Ovary (tissue), 10 donors: ENCODE measurements at places on chromosomes 2 and 18. TPM values are rescaled to one million over a fixed set of nuclear protein-coding genes. Genes with fewer than 3 reads are reported as not detected.
A peak's percentile ranks its signal among the peaks of the same experiment; 100 is the strongest.

GRCh38 chr2:7018282-7018701 is 101.1 kb downstream of the RNF144A start:
- peak; percentile 34 for DNase-seq

GRCh38 chr2:239937866-239938640 is 87.1 kb downstream of the NDUFA10 start:
- no peak for DNase-seq

- no peak for DNase-seq
These were observed 258.0 kb downstream of the MYCN start for GRCh38 chr2:16198166-16198912.

- no peak for DNase-seq
These were observed 43.0 kb downstream of the CCDC148 start for GRCh38 chr2:158413581-158413980.

DNA sequence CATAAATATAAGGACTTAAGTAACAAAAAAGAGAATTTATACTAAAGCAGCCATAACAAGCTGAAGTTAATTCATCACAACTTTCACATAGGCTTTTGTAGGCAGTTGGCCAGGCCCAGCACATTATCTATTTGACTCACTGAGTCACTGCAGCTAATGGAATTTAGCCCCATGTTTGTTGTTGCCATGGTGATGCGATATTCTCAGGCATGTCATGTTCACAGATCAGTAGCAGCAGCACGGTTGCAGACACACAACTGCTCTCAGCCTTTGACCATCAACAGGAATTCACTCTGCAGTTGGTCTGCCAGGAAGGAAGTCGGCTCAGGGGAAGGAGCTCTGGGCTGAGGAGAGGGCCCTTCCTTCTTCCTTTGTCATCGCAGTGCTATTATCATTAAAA is 639.8 kb downstream of the TMEM182 start:
- no peak for DNase-seq

DNA sequence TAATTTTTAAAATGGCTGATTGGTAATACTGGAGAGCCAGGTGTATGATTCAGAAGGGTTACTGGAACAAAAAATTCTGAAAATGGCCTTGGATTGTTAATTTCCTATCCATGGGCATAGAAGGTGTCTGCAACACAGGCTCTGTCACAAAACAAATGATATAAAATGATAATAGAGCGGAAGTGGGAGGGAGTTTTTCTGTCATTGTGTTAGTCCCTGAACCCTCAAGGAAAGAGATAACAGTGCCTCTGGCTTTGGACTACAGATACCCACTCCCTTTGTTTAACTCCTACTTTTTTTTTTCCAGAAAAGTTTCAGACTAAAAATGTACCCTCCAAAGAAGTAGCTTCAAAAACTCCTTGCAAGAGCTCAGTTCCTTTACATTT is 28.0 kb upstream of the YES1 start:
- DNase-seq = no peak

DNA sequence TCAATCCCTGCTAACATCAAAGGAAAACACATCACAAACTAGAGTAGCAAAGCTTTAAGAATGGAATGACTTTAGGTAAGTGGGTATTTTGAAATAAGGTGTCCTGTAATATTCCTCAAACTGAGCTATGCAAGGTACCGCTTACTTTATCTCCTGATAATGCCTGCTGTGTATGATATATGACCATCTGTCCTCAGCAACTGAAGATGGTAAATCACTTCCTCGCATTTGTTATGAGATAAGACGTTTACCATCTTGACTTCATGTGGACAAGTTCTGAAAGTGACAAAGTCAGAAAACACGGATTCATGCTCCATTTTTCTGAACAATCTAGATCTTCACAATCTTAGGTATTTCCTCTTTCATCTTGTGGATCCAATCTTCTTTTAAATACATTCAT is 49.3 kb upstream of the PTPRM start:
- no peak for DNase-seq

GRCh38 chr2:167187978-167188967 is 300.0 kb downstream of the XIRP2 start:
- DNase-seq = no peak

- DNase-seq = no peak
These were observed 142.8 kb downstream of the TMEM17 start for GRCh38 chr2:62363166-62363565.

DNA sequence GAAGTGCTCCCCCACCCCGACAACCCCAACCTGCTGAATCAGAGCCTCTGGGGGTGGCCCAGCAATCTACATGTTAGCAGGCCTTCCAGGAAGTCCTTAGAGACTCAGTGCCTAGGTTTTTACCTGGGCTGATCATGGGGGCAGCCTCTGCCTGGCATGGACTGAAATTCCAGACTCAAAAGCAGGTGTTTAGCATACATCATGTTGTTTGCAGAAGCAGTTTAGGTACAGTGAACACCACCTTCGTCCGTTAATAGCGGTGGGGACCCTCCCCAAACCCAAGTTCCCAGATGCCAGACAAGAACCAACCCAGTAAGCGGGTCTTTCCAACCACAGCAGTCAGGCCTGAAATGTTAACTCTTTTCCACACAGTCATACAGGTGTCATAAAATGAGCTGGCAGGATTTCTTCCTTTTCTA is 26.4 kb upstream of the GALR1 start:
- DNase-seq = no peak

GRCh38 chr2:15764683-15765011 is 173.0 kb downstream of the DDX1 start:
- no peak for DNase-seq

Gene CNDP1
- 0.15 TPM for total RNA-seq
